Stimulated activated CD4-positive, alpha-beta T cell treated with anti-CD3 and anti-CD28 coated beads, Interleukin-15, amount 100 ng/mL, for 1 hour (primary cell): ENCODE measurements at places on chromosomes 1 and 21.

DNA sequence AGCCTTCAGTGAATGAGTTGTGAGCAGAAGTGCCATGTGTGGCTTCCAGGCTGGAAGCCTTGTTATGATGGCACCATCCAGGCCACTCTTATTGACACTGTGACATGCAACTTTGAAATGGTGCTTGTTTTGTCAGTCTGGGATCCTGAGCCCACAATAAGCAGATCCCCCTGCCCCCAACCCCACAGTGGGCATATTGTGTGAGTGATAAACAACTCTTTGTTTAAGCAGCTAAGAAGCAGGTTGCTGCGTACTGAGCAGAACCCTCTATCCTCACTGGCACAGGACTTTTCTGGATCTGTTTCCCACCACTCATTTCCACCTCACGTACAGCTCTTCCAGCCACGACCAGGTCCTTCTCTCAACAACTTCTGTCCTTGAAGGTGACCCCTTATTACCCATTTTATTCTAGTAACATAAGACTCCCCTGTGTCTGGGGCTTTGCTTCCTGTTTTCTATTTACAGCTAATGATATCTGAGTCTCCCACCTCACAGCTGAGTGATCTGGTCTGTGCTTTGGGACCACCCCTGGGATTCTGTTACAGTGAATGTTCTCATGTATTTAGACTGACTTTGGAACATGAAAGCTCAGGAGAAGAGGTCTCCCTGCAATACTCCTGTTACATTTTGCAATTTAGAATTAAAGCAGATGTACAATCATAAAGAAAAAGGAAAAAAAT is 375.5 kb downstream of the PCP4 start:
- no peak for DNase-seq

GRCh38 chr1:214398490-214398889 is 117.5 kb downstream of the SMYD2 start:
- no peak for DNase-seq

DNA sequence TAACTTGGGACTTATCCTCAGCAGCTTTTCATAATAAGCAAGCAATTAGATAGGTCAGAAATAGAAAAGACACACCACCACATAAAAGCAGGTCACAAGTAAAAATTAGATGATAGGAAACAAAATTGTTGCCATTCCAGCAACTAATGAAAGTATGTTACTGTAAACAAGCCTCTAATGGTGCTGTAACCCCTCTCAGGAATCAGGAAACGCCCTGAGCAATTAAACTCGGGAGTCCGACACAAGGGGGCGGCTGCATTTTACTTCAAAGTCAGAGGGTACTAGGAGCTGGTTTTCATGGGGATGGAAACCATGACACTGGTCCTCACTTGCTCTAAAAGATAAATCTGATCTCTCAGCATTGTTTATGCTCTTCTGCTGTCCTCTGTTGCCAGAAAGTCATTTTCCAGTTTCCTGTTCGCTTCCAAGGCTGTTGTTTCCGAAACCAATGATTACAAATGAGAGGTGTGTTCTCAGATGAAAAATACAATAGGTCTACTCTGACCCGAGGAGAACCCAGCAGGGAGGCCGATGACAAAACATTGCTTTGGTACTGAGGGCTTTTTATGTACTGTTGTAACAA is 93.4 kb downstream of the TGFBR3 start:
- DNase-seq = no peak

- no peak for DNase-seq
These were observed 24.4 kb downstream of the GIPC2 start for GRCh38 chr1:78070210-78070609.

DNA sequence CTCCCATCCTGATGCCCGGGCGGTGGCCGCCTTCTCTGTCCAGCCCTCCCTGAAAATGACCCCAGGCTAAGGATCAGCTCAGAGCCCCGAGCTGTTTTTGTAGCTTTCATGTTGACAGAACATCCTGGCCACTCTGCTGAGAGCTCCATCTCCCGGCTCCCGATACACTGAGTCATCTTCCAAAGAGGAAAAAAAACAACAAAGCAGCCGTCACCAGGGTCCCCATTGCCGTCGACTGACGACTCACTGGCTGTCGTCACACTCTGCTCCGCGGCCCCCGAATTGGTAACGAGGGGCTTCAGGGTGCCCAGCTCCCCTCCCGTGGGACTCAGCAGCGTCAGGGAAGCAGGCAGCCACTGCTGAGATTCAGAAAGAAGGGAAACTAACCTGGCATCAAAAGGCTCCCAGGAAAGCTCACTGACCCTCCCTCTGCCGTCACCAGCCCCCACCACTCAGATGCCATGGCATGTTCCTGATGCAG is 67.2 kb downstream of the CD46 start:
- DNase-seq = no peak

GRCh38 chr21:43936247-43936967 is 71.4 kb downstream of the AGPAT3 start:
- DNase-seq = no peak

DNA sequence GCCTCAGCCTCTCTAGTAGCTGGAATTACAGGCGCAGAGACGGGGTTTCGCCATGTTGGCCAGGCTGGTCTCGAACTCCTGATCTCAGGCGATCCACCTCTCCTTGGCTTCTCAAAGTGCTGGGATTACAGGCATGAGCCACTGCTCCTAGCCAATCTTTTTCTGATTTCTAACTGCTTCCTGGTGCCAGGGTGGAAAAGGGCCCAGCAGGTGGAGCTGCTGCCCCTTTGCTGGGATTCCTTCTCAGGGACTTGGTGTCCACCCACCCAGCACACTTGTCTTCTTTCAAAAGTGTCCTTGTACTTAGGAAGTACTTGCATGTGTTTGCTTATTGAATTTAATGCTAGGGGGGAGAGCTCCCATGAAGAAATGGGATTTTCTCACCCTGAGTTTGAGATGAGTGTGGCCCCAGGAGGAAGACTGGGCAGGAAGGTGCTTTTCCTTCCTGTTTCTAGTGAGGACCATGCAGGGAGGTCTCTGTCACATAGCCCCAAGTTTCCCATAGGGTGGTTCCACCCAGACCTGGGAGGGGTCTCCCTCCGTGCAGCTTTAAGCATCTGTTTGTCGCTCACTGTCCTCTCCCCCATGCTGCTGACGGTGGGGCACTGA is 14.2 kb downstream of the UTP11 start:
- no peak for DNase-seq

- DNase-seq = no peak
These were observed 51.1 kb upstream of the GRIK3 start for GRCh38 chr1:37085393-37085792.

DNA sequence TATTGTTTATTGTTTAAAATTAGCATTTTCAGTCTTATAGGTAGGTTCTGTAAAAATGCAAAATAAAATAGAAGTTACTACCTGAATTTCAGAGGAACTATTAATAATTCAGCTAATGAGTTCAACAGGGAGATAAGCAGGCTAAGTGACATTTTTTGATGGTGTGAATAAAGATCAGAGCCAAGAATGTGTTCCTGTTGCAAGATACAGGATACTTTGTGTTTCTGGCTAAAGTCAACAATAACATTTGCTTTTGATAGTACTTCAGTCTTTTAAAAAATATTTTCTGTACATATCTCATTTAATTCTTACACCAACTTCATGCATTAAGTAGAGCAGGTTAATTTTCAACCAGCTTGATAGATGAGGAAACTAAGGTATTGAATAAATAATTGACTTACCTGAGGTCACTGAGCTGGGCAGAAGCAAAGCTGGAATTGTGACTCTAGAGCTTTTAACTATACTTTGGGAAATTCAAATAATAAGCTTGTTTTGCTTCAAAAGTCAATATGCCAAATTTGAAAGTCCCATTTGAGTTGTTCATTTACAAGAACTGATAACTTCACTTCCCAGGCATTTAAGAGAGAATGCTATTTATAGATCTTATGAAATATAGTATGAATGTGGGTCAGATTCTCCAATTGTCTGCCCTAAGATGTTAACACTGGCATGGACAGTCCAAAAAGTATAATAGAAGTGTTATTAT is 6.0 kb downstream of the GORAB start:
- DNase-seq = no peak

DNA sequence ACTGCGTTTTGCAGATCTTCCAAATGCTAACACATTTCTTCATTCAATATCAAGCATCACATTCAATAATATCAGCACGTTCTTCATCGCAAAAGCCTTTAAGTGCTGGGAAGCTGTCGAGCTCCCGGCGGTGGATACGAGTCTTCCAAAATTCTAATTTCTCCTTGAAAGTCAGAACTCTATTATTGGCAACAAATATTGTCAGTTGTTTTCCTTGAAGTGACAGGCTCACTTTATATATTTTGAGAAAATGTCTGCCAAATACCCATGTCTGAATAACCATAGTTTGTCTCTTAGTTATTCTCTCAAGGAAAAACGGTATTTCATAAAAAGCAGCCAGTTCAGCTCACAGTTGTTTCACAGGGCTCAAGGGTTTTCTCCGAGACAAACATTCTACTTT is 226.2 kb upstream of the C1orf174 start:
- DNase-seq = no peak

DNA sequence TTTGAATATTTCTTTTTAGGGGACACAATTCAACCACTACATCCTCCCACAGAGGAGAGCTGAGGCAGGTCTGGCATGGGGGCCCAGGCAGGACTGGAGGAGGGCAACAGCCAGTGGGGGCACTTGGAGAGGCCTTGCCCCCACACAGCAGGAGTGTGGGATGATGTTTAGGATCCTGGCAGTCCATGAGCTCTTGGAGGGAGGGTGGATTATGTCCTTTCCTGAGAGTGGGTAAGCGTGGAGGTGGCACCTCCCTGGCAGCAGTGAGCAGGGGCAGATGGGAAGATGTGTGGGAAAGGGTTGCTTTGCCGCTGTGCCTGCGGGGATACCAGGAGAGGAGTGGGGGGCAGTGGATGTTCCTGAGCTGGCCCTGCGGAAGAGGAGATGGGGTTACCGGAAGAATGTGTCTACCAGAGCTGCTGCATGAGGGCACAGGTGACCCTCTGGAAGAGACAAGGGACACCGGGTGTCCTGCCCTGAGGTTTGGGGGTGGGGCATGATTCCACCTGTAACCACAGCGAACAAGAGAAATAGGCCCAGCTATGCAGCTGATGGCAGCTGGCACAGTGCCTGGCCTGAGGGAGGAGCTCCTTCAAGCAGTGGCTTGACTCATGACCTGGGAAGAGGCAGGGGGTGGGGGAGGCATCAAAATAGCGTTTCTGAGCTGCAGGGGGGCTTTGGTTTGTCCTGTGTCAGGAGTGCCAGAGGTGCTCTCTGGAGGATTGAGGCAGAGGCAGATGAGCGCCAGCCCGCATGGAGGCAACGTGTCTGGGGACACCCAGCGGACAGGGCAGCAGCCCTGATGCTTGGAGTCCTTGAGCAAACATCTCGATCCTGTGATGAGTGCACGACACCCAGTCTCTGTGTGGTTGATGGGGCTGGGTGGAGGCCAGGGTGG is 123.9 kb upstream of the TMPRSS2 start:
- no peak for DNase-seq
